Activated CD8-positive, alpha-beta memory T cell treated with anti-CD3 and anti-CD28 coated beads for 4 hours (primary cell): ENCODE measurements at places on chromosomes 13 and 19.
A peak's percentile ranks its signal among the peaks of the same experiment; 100 is the strongest.

- DNase-seq: no peak
Measured at GRCh38 chr19:15252398-15253018, 20.3 kb upstream of the EPHX3 start.

- DNase-seq: no peak
Measured at GRCh38 chr13:49694446-49694845, 3.2 kb upstream of the EBPL start.

DNA sequence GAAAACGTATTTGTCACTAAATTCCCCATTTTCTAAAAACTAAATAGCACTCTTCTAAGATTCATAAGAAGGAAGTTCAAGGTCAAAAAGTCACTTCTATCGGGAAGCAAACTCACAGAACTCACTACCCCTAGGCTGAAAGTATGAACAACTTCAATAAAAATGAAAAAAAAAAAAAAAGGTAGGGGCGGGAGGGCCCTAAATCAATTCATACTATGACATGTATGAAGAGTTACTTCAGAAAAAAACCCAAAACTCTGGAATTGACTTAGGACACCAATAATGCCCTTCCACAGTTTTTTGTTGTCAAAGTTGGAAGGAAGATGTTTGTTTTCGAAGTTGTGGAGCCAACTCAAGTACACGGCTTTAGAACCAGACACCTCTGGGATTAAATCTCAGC lies 1.1 kb downstream of the SUCLA2 start:
- DNase-seq: no peak

DNA sequence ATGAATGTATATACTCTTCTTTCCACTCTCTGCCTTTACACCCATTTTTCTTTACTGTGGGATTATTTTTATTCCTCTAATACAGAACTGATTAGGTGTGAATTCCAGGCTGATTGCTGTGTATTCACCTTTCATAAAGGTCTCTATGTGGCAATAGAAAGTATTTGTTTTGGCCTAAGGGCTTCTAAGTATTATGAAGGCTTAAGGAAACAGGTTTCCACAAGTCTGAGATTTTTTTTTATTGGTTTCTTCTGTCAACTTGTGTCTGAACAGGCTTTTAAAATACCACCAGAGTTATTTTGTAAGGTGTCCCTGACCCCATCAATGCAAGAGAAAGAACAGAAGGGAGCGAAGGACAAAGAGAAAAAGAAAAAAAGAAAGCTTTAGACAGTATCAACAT lies 1102.0 kb upstream of the SPRY2 start:
- no peak for DNase-seq

DNA sequence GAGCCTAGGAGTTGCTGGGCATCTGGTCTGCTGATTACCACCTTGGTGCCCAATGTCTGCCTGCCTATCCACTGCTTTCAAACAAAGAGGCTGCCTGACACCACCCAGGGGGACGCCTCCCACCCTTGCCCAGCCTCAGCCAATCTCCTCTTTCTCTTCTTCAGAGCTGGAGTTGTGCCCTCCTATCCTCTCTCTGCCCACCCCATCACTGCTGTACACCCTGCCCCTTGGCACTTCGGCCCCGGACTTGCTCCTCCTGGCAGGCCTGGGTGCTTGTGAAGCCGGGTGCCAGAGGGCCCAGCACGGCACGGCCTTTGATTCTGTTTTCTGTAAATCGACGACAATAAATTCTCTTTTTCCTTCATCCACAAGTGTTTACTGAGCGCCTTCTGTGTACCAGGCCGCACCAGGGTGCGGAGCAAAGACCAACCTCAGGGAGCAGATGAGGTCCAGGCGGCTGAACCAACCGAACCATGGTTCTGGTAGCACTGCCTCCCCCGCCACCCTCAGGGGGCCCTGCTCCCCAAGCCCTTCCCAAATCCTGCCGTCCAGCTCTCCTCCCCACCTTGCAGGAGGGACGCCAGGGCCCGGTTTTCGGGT lies 5.0 kb downstream of the RNF225 start:
- no peak for DNase-seq

DNA sequence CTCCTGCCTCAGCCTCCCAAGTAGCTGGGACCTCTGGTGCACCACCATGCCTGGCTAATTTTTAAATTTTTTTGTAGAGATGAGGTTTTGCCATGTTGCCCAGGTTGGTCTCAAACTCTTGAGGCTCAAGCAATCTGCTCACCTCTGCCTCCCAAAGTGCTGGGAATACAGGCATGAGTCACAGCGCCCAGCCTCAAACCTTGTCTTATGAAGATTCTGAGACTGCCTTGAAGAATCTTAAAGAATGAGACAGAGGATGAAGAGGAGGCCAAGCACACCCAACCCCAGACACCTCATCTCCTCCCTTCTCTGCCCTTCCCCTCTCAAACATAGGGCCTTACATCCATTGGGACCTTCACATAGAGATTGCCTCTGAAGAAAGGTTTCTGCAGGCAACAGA lies 179.7 kb downstream of the ABCC4 start:
- no peak for DNase-seq

GRCh38 chr19:46603195-46603637 lies 2.1 kb downstream of the CALM3 start:
- DNase-seq: no peak

- DNase-seq: no peak
Measured at GRCh38 chr13:74444161-74444571, 310.0 kb upstream of the KLF12 start.

- DNase-seq: no peak
Measured at GRCh38 chr13:48527955-48528354, 4.9 kb downstream of the RCBTB2 start.

- no peak for DNase-seq
Measured at GRCh38 chr13:114161644-114162532, 17.2 kb upstream of the CFAP97D2 start.

DNA sequence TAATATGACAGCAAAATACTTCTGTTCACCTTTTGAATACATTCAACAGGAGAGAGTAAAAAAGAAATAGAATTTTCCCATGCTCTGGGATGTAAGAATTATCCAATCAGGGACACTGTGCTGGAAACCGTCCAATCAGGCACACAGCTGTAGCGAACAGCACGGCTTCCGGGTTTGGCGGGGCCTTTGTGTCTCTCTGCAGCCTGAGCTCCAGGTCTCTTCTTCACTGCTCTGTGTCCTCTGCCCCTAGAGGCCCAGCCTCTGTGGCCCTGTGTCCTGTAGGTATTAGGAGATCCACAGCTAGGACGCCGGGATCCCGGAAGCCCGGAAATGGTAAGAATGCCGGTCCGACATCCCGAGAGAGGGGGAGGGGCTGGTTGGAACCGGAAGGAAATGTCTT lies 92.7 kb downstream of the ZNF737 start:
- DNase-seq: no peak

GRCh38 chr13:105814219-105814901 lies 721.1 kb downstream of the EFNB2 start:
- no peak for DNase-seq

- DNase-seq: no peak
Measured at GRCh38 chr13:70189981-70190380, 81.7 kb upstream of the KLHL1 start.

- no peak for DNase-seq
Measured at GRCh38 chr13:48866249-48866648, 109.5 kb upstream of the FNDC3A start.

- DNase-seq: no peak
Measured at GRCh38 chr13:51820016-51820597, 16.1 kb upstream of the DHRS12 start.

DNA sequence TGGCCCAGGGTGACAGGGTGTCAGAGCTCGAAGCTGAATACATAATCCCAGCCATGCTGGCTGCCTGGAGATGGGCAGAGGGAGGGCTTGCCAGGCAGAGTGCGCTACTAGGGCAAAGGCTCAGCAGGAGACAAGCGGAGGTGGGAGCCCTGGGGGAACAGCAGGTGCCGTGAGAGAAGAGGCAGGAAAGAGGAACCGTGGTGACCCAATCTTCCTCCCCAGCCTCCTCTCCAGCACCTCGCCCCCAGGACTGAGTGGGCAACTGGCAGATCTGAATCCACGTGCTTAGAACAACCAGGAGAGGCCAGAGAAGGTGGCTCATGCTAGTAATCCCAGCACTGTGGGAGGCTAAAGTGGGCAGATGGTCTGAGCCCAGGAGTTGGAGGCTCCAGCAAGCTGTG lies 11.0 kb upstream of the CCL25 start:
- DNase-seq: no peak

- DNase-seq: peak; percentile 53
Measured at GRCh38 chr19:42254089-42254849, 659 bp downstream of the ERF start.

- DNase-seq: no peak
Measured at GRCh38 chr19:3765121-3765520, 2.6 kb downstream of the MRPL54 start.

DNA sequence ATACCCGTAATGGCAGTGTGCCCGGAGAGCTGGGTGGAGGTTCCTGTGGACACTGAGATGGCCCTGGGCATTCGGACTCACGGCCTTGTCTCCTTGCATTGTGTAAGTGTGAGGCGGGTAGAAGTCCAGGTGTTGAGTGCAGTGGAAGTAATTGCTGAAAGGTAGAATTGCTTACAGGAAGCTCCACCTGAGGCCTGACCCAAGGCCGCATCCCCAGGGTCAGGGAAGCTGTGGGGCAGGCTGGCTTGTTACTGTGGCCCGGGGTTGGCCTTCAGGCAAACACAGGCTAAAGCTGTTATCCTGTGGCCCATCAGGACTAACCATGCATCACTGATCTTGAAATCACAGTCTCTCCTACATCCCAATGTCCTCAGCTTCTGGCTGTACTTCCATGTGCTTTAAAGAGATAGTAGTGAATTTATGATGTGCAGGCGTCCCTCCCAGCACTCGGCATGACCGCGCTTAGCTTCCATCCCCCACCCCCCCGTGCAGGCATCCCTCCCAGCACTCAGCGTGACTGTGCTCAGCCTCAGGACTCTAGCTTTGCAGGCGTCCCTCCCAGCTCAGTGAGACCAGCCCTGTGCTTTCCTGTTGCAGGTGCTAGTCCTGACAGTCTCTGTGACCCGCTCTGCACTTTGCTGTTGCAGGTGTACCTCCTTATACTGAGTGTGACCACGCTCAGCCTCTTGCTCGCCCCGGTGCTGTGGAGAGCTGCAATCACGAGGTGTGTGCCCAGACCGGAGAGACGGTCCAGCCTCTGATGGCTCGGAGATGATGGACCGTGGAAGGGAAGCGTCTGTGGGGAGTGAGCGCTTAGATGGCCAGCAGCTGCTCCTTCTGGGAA lies 35.6 kb upstream of the TFDP1 start:
- no peak for DNase-seq

DNA sequence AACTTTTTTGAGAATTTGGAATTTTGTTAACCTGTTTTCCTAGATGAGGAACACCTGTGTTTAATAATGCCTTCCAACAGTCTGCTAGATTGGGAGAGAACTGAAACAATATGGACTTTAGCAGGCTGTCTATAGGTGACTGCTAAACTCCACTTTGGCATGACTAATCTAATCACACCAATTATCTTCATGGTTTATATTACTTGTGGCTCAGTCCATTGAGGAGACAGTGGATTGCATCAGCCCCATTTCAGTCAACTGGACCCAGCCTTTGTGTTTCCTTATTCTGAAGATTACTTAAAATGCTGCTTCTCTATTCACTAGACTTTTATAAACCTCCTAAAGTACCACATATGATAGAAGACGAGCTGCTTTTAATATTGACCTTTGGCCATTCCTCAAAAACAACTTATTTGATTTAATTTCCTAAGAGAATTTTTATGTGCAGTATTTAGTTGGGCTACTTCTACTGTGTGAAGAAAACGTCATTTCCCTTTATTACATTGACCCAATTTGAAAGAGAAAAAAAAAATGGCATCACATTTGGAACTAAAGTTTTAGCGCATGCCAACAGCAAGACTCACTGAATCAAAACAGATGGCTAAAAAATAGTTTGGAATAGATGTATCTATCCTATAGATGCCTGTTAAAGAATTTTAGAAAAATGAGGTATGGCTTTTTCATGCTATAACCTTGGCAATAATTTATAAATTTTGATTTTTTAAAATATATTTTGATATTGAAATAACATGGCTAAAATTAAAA lies 295.8 kb downstream of the NDFIP2 start:
- no peak for DNase-seq

- no peak for DNase-seq
Measured at GRCh38 chr13:80475718-80476117, 134.8 kb upstream of the SPRY2 start.

DNA sequence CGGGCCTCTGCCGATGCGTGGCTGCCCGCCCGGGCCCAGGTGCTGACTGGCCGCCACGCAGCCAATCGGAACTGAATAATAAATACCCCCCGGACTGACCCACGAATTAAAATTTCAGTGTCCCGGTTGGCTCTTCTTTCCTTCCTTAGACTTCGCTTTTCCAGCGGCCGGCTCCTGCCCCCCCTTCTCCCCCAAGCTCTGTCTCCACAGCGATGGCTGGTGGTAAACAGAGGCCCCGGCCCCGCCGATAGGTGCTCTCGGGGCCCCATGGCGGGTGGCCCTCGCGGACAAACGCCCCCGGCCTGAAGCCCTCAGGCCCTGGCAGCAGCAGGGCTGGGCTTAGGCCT lies 2.6 kb downstream of the ZBTB7A start:
- no peak for DNase-seq

GRCh38 chr19:35417713-35418534 lies 30.1 kb upstream of the FFAR2 start:
- DNase-seq: no peak

DNA sequence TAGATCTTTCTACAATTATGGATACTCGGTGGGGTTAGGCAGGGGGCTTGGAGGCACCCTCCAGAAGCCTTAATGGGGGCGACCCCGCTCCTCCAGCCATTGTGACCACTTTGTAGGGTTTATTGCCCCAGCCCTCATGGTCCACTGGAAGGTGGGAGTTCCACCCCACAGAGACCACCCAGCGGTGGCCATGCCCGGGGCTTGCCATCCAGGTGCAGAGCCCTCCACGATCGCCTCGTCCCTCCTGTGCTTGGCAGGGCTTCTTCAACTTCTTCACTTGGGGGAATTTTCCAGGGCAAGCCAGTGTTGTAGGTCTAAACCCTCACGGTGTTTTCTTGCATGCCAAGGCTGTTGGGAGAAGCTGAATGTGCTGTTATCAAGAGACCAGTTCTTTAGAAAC lies 16.1 kb downstream of the ZNF536 start:
- no peak for DNase-seq

- DNase-seq: no peak
Measured at GRCh38 chr19:55161571-55162322, 4.2 kb upstream of the TNNI3 start.

DNA sequence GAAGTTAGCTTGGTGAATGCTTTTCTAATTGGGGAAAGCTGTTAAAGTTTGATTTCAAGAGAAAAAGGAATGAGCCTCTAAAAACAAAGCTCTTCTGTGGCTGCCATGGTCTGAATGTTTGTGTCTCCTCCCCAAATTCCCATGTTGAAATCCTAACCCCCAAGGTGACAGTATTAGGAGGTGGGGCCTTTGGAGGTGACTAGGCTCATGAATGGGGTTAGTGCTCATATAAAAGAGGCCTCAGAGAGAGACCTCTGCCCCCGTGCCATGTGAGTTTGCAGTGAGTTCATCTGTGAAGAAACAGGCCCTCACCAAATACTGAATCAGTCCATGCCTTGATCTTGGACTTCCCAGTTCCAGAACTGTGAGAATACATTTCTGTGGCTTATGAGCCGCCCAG lies 56.5 kb downstream of the ARHGEF7 start:
- DNase-seq: no peak

- DNase-seq: no peak
Measured at GRCh38 chr13:43732726-43733125, 54.0 kb downstream of the ENOX1 start.
